COLO829 (cell line): ENCODE measurements at places on chromosomes 2 and 18.
A peak's percentile ranks its signal among the peaks of the same experiment; 100 is the strongest.

GRCh38 chr2:212979799-212980198, 171.6 kb downstream of the IKZF2 start:
- no peak for DNase-seq

GRCh38 chr18:56861244-56861643, 210.1 kb downstream of the WDR7 start:
- no peak for DNase-seq

GRCh38 chr2:48467637-48468036, 62.3 kb upstream of the STON1 start:
- DNase-seq, result no peak

DNA sequence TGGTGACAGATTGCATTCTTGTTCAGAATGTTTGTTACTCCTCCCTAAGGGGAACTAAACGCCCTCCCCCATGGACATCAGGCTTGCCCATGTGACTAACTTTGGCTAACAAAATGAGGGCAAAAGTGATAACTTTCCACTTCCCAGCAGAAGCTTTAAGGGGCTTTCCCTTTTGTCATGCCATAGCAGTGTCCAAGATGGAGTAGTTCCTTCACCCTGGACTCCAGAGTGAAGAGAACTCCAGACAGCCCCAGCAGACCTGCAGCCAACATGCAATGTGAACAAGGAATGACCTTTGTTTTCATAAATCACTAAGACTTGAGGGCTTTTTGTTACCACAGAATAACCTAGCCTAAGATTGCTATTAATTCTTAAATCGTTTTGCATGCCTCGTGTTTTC, 163.5 kb downstream of the ZEB2 start:
- no peak for DNase-seq

- no peak for DNase-seq
Measured at GRCh38 chr2:198371921-198372543, 567.6 kb downstream of the PLCL1 start.

- DNase-seq, result no peak
Measured at GRCh38 chr2:70514612-70515055, 39.0 kb downstream of the TGFA start.

DNA sequence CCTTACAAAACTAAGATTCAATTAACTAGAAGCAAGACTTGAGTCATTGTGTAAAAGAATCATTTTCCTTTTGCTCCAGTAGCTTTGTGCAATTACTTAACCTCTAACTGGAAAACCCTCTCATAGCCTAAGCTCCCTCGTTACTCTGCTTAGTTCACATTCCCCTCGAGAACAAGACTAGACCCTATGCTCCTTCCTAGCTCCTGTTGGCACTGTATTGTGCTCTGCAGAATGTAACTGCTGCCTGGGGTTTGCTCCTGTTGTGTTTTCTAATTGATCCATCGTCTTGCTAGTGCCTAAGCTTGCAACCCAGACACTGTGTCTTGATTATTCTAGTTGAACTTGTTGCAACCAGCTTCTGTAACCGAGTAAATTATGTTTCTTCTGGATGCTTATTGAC, 347.0 kb downstream of the ZNF804A start:
- DNase-seq, result no peak

DNA sequence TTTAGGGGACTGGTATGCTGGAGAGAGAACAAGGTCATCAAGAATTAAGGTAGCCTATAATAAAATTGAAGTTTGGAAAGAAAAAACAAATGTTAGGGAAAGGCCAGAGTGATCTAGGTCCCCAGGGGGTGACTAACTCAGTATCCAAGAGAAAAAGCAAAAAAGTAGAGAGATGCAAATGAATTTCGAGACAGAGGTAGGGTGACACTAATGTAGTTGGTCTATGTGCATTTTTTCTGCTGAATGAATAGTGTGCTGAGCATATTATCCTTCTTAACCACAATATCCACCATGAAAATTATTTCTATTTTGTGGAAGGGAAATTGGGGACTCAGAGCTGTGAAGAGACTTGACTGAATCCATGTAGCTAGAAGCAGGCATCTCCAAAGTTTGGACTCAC, 9.8 kb downstream of the IL36A start:
- no peak for DNase-seq

GRCh38 chr2:235026649-235027557, 75.1 kb downstream of the SH3BP4 start:
- no peak for DNase-seq

DNA sequence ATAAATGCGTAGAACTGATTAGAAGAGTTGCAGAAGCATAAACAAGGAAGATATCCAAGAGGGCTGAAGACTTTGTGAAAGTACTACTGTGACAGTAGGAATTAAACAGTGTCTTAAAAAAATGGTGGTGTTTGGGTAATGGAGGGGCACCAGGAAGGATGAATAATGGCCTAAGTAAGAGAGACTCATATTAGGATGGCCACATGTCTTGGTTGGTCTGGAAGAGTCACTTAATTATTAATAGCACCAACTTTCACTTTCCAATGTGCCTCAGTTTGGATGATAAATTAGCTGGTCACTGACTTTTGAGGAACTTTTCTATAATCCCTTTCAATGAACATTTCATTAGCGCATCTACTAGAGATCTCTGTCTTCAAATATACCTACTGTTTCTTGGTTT, 372.2 kb downstream of the NYAP2 start:
- no peak for DNase-seq

GRCh38 chr2:146481629-146482028, 1363.2 kb upstream of the ACVR2A start:
- peak; percentile 8 for DNase-seq

DNA sequence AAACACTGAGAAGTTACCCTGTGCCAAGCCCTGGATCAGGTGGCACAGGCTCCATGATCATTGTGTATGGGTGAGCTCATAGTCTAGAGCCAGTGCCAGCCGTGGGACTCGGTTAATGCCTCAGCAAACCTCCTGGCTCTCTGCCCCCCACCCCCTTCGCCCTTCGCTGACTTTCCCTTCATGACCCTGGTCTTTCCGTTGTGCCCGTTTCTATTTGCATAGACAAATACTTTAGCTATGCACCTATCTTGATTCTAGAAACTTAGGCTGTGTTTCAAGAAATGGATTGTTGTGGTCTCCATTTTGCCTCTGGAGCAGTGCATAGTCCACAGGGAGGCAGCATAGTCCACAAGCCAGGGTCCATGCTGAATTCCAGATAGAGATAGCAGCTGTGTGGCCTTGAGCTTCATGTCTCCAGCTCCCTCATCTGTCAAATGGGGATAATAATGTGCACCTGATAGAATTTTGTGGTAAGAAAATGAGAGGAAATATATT, 44.8 kb upstream of the KDM3A start:
- no peak for DNase-seq

- no peak for DNase-seq
Measured at GRCh38 chr2:46305187-46305586, 8.0 kb downstream of the EPAS1 start.

GRCh38 chr2:52414561-52415295, 1352.9 kb upstream of the CHAC2 start:
- DNase-seq, result no peak

GRCh38 chr2:43331422-43331821, 105.0 kb upstream of the ZFP36L2 start:
- DNase-seq, result no peak

DNA sequence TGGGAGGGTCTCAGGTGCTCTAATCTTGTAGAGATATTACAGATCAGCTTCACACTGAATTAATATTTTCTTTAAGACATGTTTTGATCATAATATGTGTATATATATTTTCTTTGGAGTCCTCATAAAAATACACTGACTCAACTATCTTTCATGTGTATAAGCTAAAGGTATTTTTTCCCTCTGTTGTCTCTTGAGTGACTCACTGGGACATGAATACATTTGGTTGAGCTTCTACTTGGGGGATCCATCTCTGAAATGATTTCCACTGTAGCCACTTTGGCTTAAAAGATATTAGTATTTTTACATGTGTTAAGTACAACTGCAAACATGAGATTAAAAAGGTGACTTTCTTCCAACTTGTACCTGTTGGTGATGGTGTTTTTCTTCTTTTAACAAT, 140.8 kb downstream of the TTN start:
- no peak for DNase-seq

DNA sequence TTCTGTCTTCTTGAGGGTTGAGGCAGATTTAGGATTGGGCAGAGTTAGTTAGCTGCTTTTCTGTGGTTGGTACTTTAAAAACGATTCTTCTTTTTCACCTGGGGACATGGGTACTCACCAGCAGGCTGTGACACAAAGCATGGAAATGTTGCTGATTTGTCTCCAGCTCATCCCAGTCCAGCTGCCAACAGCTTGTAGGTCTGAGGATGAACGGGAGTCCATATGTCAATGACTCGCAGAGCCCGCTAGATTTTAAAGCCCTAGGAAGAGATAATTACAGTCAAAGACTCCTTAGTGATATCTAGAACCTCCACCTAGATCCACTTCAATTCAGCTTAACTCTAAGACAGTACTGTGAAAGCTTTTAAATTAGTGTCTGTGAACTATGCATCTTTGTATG, 20.8 kb downstream of the DOK1 start:
- no peak for DNase-seq

DNA sequence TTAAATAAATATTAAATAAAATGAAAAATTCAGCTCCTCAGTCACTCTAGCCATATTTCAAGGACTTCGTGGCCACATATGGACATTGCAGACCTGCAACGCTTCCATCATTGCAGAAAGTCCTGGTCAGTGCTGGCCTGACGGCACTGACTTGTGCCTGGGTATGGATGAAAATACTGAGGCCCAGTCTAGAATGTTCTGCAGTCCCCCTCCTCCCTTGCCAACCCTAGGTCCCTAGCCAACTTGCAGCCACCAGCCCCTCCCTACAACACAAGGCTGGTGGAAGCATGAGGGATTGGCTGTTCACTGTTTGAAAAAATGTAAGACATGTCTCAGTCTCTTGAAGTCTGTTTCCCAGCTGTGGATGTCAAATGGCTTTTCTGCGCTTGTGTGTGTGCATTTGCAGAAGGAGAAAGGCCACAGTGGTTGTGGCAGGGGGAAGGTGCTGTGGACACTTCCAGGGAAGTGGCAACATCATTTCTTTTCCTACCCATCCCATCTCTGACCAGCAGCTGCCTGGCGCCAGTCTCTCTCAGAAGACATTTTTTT, 9.9 kb downstream of the IGFBP5 start:
- no peak for DNase-seq

- no peak for DNase-seq
Measured at GRCh38 chr2:191114403-191114886, 36.3 kb downstream of the STAT4 start.

GRCh38 chr2:162840598-162841246, 2.2 kb upstream of the KCNH7 start:
- DNase-seq, result peak; percentile 57

DNA sequence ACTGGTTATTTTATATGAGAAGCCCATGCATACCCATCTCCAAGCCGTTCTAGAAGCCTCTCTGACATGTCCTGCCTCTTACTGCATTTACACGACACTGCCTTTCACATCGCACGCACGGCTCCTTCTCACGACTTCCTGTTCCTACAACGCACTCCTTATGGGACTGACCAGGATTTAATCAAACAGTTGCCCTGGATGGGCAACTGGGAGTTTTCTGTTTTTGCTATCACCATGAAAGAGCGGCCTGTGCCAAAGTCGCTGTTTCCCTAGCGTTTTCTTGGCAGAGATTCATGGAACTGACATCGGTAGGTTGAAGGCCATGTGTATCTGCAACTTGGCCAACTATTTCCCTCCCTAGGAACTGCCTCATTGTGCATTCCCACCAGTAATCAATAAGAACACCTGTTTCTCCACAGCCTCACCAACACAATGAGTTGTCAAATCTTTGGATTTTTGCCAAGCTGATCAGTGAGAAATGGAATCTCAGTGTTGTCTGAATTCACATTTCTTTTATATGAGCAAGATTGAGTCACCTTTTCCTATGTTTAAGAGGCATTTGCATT, 97.2 kb upstream of the OTOS start:
- DNase-seq, result no peak

DNA sequence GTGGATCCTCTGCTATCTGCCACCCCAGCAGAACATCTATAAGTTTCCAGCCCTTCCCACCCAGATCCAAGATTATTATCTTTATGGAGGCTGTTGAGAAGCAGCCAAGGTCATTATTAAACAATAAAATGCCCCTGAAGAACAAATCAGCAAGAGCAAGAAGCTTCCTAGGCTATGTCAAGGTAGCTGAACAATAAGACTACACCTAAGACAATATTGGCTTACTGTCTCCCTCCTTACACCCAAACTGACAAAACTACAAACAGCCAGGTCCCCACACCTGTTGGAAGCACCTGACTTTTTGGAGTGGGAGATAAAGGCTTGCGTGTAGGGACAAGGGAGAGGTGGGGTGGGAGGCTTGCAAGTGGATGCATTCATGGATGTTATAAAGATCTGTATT, 128.5 kb downstream of the SPTBN1 start:
- no peak for DNase-seq

- DNase-seq, result no peak
Measured at GRCh38 chr18:42072407-42072806, 117.4 kb downstream of the PIK3C3 start.

GRCh38 chr2:65309699-65310098, 82.1 kb downstream of the ACTR2 start:
- no peak for DNase-seq

DNA sequence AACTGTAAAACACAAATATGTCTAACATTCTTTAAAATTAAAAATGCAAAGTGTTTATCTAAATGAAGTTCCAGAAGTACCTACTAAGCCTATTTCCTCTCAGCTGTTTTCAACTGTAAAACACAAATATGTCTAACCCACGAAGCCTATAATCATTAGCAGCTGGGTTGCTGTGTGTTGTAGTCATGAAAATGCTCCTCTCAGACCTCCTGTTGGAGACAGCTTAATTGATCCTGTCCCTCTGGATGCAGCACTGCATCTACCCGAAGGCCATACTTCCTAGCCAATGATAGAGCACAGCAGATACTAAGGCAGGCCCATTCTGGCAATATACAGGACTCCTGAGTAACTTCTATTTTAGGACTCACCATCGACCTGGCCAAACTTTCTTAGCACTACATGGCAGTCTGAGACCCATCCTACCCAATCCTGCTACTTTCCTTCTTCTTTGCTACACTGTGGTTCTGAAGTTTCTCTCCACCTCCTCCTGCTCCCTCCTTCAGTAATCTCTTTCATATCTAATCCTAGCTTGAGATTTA, 92.5 kb upstream of the RBBP8 start:
- DNase-seq, result no peak

DNA sequence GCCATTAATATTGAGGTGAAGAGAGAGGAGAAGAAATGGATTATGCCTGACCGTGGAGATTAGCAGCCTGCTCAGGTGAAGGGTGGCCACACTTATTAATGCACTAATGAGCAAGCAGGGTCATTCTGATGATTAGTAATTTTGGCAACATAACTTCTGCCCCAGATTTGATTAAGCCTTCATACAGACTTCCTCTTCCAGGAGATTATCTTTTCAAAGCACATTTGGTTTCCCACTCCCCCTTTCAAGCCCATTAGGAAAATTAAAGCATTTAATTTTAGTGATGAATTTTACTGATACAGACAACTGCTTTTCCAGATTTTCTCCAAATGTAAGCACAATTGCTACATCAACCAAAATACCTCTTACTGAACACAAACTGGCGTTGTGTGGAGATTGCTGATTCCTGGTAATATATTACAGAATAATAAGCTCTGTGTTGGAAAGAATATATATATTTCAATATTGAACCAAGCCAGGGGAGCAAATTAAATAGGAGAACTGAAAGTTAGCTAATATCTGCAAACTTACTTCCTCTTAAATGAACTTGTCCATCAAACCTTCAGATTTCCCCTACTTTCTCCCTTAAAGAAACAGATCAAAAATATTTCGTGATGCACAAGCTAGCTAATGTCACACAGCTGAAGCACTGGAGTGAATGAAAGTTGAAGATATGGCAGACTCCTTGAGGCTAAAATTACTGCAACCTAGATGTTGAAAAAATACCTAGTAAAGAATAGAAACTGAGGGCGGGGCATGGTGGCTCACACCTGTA, 140.8 kb downstream of the FAM210A start:
- DNase-seq, result no peak

- no peak for DNase-seq
Measured at GRCh38 chr2:39413063-39413737, 23.9 kb downstream of the MAP4K3 start.
